ENCODE measurements at places on chromosomes 1 and 21.

GRCh38 chr1:107359472-107360241 lies 218.8 kb downstream of the NTNG1 start:
- no peak for DNase-seq

- no peak for DNase-seq
Measured at GRCh38 chr1:219173434-219173757, 282 bp upstream of the LYPLAL1 start.

DNA sequence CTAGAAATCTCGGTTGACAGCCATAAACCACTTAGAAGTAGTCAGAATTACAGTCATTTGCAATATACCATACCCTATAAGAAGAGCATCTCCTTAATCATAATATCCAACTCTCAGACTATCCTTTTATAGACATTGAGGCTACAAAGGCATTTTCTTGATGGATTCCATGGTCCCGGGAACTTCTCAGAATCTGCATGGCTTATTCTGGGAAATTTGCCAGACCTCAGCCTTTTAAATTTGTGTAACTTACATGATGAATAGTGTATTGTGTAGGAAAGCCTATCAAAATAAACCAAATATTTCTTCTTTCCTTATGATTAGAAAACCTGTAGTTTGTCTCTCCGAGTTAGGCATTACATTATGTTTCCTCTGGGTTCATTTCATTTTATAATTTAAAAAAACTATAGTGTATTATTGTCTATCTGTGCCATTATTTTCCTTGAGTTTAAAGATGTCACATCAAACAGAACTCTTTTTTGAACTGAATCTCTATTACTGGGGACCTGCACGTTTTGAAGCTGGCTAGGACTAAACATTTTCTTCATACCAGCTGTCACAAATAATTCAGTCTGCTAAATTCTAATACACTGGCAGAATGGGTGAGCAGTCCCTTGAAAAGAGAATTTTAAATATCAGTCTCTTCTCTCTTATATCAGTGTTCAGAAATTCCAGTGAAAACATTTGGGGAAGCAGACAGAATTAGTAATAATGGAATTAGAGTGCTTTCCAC lies 102.9 kb downstream of the GABPA start:
- no peak for DNase-seq

DNA sequence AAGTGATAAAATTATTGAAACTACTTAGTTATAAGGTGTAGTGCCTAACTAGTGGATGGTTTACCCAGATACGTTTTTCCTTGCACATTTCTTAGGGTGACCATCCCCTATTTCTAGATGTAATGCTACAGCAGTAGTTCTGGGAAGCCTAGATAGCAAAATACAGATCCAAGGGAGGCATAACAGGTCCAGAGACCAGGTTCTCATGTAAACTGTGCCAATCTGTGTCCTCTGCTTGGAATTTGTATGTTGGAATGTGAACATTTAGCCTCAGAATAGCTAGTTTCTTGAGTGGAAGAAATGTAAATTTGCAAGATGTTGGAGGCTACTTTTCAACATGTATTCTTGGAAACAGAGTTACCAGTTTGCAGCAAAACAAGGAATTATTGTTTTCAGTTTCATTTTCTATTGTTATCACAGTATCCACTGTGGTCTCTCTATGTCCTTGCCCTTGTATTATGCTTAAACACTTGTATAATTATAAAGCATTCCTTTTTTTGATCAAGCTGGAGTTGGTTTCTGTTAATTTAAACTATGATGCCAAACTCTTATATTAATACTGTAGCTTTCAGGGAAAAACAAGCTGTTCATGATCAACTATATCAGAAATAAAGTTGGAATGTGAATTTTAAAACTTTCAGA lies 102.0 kb upstream of the BRINP3 start:
- no peak for DNase-seq

- DNase-seq: no peak
Measured at GRCh38 chr1:212470059-212470458, 37.3 kb downstream of the NENF start.

GRCh38 chr1:53919675-53920066 lies 25.7 kb downstream of the DIO1 start:
- DNase-seq: no peak

DNA sequence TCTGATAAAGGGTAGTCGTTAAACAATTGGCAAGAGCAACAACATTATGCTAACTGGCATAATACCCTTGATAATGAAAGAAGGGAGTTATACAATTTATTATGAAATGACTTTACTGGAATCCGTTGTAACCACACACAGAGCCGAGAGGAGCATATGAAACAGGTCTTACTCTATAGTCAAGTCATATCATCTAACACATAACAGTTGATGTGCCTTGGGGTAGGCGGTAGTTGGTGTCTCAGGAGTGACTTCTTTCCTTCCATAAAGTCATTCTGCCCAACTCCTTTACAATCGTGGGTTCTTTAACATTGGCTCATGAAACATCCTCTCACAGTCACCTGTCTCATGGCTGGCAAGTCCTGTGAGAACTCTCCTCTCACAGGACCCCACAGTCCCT lies 225.2 kb downstream of the LTN1 start:
- no peak for DNase-seq

GRCh38 chr21:33441489-33442477 lies 38.0 kb downstream of the TMEM50B start:
- DNase-seq: peak; percentile 16

DNA sequence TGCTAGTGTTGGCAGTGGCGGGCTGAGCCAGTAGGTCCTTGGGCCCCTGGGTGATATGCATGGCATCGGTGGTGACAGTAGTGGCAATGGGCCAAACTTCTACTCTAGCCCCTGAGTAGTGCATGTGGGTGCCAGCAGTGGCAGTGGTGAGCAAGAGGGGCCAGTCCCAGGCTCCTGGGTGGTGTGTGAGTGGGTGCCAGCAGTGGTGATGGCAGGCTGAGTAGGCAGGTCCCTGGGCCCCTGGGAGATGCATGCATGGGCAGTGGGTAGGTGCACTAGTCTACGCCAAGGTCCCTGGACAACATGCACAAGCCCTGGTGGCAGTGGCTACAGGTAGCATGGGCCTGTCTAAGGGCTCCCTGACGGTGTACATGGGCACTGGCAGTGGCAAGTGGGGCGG lies 24.6 kb upstream of the TTC22 start:
- no peak for DNase-seq

DNA sequence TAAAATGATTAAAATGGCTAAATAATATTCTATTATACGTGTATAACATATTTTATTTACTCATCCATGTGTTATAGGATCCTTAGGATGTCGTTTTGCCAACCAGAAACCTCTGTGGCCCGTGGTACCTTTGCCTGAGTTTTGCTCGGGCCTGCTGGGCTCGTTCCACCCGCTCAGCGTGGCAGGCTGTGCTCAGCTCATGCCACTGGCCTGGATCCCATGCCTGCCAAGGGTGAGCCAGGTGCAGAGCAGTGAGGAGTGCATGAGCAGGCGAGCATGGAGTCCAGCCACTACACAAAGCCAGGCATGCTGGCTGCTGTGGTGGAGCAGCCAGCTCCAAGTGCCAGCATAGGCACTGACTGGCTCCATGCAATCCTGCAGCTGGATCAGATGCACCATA lies 417.2 kb downstream of the TTLL7 start:
- no peak for DNase-seq

- DNase-seq: no peak
Measured at GRCh38 chr1:38210021-38210894, 163.7 kb upstream of the POU3F1 start.

DNA sequence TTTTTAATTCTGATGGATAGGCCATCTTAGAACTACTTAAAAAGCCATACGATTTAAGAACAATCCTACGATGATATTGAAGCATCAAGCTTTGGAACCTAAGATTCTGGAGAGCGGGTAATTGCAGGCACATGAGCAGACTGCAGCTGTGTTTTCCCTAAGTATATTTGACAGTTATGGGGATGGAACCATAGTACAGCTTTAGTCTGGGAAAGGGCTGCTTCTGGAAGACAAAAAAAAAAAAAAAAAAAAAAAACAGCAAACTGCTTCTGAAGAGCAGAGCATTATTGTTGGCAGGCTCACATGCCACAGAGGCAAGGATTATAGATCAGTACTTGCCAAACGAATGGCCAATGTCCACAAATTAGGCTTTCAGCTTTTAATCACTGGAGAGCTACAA lies 1618.7 kb downstream of the AMY1C start:
- DNase-seq: no peak

GRCh38 chr1:112506306-112506705 lies 2.5 kb upstream of the WNT2B start:
- DNase-seq: no peak

DNA sequence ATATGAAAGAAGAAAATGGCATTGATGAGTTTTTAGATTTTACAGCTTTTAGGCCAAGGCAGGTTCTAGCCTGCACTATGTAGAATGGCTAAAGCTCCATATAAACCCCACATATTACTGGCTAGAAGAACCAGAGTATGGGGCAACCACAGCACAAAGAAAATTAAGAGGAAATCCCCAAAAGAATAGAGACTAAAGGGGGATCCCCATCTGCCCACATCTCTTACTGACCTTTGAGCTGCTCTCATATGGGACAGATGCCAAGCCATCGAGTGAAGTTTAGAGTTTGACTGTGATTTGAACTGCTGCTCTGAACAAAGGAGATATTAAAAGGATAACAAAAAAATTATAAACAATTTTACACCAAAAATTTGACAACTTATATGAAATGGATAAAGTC lies 102.2 kb upstream of the HAO2 start:
- no peak for DNase-seq

- DNase-seq: no peak
Measured at GRCh38 chr1:162165528-162165927, 96.0 kb downstream of the NOS1AP start.

GRCh38 chr1:157996433-157996832 lies 3.0 kb downstream of the KIRREL1 start:
- DNase-seq: no peak

GRCh38 chr1:71047635-71048607 lies at the start of gene PTGER3:
Gene PTGER3, minus strand, starts transcription at chr1:71047816. Its CDS starts 239 bp downstream, at chr1:71047577.
- peak; percentile 89 for DNase-seq

DNA sequence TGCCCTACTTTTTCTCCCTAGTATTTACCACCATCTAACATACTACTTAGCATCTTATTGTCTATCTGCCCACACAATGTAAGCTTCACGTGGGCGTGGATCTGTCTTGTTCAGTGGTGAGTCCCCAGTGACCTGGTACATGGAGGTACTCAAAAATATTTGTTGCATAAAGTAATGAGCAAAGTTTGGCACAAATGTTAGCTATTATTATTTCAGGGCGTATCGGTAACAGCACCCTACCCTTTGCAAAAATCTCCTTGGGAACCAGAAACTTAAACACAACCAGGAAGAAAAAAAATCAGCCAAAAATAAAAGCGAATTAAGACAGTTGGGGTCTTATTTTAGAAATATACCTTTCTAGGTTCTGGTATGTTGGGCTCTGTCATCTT lies 454 bp upstream of the NENF start:
- no peak for DNase-seq

GRCh38 chr1:92291372-92291999 lies 7.3 kb downstream of the GLMN start:
- DNase-seq: no peak

GRCh38 chr1:38308780-38309179 lies 262.2 kb upstream of the POU3F1 start:
- no peak for DNase-seq

DNA sequence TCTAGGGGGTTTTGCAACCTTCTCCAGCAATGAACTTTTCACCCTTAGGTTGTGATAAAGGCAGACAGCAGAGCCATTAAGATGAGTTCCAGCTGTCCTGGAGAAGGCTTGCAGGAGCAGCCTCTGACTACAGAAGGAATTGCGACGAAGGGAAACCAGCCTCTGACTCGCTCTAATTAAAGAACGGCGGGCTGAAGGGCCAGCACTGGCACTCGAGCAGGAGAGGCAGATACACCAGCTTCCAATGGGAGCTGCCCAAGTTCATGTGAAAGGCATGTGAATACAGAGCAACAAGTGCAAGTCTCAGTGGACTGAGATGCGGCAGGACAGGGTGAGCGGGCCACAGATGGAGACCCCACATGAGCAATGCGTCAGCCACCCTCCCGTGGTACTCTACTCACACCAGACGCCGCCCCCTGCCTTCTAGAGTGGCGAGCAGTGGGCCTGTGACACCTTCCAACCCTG lies 15.7 kb downstream of the RCC2 start:
- DNase-seq: no peak

DNA sequence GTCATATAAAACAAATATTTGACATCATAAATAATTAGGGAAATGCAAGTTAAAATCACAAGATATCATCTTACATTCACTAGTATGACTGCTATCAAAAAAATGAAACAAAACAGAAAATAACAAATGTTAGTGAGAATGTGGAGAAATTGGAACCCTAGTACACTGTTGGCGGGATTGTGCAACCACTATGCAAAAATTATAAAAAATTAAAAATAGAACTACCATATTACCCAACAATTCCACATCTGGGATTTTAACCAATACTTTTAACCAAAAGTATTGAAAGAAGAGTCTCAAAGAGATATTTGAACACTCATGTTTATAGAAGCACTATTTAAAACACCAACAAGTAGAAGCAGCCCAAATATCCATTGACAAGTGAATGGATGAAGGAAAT lies 797.2 kb upstream of the ADAMTS5 start:
- no peak for DNase-seq

DNA sequence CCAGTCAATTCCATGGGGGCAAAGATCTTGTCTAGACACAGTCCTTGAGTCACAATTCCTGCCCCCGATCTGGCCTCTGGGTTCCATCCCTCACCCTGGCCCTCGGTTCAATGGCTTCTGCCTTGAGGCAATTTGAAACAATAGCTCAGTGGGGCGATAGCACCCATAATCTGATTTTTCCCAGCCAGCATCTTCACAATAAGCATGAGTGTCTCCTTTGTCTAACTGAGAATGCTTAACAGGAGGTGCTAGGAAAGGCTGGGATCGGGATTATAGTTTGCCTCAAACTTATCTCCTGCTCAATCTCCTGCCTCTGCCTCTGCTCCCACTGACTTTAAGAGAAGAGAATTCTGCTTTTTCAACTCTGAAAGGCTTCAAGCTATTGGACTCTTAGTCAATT lies 293.9 kb upstream of the PROX1 start:
- DNase-seq: no peak

DNA sequence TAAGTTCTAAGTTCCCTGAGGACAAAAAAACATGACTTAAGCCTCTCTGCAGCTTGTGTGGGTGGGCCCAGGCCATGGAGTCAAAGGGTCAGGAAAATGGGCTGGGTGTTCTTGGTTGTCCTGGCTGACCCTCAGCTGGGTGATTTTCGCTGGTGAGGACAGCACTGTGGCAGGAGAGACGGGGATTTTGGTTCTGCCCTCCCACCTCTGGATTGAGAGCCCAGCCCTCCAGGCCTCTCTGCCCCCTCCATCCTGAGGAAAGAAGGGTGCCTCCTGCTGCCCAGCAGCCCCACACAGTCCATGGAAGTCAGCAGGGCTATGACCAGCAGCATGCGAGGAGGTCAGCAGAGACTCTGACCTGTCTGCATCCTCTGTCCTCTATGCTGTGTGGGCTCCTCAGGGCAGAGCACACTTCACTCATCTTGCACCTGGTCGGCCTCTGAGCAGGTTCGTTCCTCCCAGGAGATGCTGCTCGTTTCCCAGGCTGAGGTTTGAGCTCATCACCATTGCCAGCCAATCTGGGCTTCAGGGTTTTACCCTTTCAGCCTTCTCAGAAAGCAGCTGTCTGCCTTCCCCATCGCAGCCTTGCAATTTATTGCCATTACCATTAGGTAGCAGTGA lies 26.5 kb downstream of the PHGDH start:
- no peak for DNase-seq
